ENCODE measurements at places on chromosomes 12 and 14.
A peak's percentile ranks its signal among the peaks of the same experiment; 100 is the strongest.

GRCh38 chr14:54786838-54787237, 115.8 kb downstream of the GCH1 start:
- no peak for ATAC-seq

GRCh38 chr14:85978582-85979250, 448.8 kb downstream of the FLRT2 start:
- no peak for ATAC-seq

DNA sequence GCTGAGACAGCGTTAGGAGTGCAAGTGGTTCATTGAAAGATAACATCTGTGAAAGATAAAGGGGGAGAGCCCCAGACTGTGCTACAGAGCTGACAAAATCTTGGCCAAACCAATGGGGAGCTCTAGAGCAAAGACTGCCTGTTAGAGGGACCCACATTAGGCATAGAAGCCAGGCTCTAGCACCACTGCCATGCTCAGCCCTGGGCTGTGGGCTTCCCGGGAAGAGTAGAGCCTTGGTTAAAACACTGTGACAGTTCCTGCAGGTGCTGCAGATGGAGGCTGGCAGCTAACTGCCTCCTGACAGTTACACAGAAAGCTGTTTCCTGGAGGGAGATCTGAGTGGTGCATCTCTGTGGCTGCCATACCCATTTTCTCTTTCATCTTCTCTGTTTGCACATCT, 23.0 kb downstream of the TSHR start:
- ATAC-seq = no peak

DNA sequence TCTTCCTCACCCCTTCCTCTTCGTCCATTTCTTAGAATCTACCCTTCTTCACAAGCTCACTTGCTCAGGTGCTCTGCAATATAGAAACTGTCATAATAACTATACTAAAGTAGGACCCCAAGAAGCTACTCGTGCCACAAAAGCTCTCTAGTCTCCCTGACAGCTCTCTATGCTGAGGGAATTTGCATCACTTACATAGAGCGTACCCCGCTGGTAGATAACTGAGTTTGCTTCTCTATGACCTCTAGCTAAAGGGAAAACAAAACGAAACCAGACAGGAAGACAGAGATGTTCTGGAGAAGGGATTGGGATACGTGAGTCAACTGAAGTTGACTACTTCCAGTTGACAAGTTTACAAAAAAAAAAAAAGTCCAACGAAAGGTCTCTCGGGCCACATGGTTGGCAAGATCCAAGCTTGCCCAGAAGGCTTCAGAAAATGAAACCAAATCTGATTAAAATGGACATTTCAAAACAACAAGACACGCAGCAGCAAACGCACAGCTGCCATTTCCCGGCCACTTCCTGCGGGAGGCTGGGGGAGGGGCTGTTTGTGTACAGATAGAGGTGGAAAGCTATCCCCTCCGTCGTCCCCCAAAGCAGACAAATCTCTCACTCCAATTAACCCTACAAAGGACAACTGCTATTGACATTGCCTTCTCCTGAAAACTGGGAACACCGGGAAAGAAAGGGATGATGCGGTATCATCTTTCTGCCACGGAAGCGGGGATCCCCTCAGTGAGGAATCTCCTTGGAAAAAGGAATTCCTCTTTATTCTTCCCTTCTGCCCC, 1.3 kb downstream of the BAZ2A start:
- peak; percentile 28 for ATAC-seq

DNA sequence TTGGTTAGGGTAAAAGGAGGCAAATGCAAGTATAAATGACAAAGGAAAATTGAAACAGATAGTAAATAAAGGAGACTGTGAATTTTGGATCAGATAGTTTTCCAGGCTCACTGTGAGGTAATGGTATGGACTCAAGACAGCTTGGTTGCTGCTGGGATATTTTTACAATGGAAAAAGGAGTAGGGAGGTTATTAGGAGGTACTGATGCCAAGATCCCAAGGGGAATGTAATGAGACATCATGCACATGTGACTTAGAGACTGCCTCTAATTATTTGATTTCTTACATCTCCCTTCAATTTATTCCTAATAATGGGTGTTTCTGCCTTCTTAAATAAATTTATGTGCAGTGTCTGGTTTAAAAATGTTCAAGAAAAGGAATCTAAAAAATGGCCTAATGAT, 56.9 kb downstream of the TAOK3 start:
- no peak for ATAC-seq

- no peak for ATAC-seq
Measured at GRCh38 chr12:113978080-113978479, 12.0 kb upstream of the RBM19 start.

DNA sequence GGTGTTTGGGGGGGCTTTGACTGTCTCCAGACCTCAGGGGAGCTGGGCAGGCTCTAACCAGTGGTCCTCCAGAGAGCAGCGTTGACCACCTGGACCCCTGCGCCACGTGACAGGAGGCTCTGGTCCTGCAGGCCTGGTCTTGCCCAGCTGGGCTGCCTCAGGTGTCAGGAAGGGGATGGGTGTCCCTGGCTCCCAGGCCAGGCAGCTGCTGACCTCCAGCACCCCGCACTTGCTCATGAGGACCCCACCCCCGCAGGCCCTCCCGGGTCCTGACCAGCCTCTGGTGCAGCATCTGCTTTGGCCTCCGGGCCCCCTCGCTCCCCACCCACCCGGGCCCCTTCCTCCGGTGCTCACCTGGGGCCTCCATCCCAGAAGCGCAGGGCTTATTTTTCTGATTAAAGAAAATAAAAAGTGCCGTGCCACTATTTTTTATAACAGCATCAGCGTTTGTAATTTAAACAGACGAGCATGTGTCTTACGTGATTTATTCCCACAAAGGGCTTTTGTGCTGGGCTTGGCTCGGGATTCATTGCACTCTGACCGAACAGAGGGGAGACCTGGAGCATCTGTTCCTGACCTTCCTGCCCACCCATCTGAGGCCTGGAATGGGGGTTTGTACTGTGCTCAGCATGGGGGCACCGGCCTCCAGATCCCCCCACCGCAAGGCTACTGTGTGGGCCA, 21.7 kb downstream of the FBRSL1 start:
- no peak for ATAC-seq

- no peak for ATAC-seq
Measured at GRCh38 chr14:96902004-96902403, 104.8 kb downstream of the VRK1 start.

GRCh38 chr14:49049711-49050110, 536.5 kb downstream of the RPS29 start:
- no peak for ATAC-seq

- peak; percentile 52 for ATAC-seq
Measured at GRCh38 chr14:77458249-77458950, 507 bp downstream of the AHSA1 start.
